Vein endothelial cell (primary cell): ENCODE measurements at places on chromosomes 11 and 22. TPM values are rescaled to one million over a fixed set of nuclear protein-coding genes. Genes with fewer than 3 reads are reported as not detected.

SPI1 gene
- total RNA-seq, result under 0.01 TPM in 1 of 2 replicates, not detected in the other

LIF gene
- total RNA-seq, result 0.19 and 0.33 TPM in 2 replicates

TBX1 gene
- 11.2 and 27.4 TPM in 2 replicates for total RNA-seq

TEX12 gene
- 0.29 and 0.65 TPM in 2 replicates for total RNA-seq

PPP2R1B gene
- total RNA-seq, result 38.5 and 50.4 TPM in 2 replicates

UQCC3 gene
- 5.9 and 6.1 TPM in 2 replicates for total RNA-seq

MPEG1 gene
- not detected in 2 replicates for total RNA-seq

SCO2 gene
- total RNA-seq, result 2.9 and 3.2 TPM in 2 replicates

GGTLC2 gene
- not detected in 2 replicates for total RNA-seq

C1QTNF5 gene
- 79.7 and 111 TPM in 2 replicates for total RNA-seq

TOP3B gene
- 34.0 and 36.1 TPM in 2 replicates for total RNA-seq

IGSF9B gene
- under 0.01 and 0.29 TPM in 2 replicates for total RNA-seq

KRTAP5-8 gene
- total RNA-seq, result not detected in 2 replicates

HPX gene
- total RNA-seq, result 0.33 and 0.67 TPM in 2 replicates

SMC1B gene
- total RNA-seq, result not detected in 2 replicates

E2F8 gene
- total RNA-seq, result 2.9 and 7.5 TPM in 2 replicates

CSTF3 gene
- total RNA-seq, result 22.9 and 29.6 TPM in 2 replicates

ST13 gene
- 195 and 237 TPM in 2 replicates for total RNA-seq

SMTNL1 gene
- total RNA-seq, result not detected in 2 replicates

DEUP1 gene
- total RNA-seq, result not detected in 2 replicates
